ENCODE measurements at places on chromosomes 2 and 18. TPM values are rescaled to one million over a fixed set of nuclear protein-coding genes. Genes with fewer than 3 reads are reported as not detected.

HOXD13 gene
- total RNA-seq, result 2.1 TPM

DQX1 gene
- total RNA-seq, result not detected

RESP18 gene
- total RNA-seq, result not detected

GRCh38 chr2:98212092-98213000, 125.4 kb downstream of the VWA3B start:
- DNase-seq, result no peak

DNA sequence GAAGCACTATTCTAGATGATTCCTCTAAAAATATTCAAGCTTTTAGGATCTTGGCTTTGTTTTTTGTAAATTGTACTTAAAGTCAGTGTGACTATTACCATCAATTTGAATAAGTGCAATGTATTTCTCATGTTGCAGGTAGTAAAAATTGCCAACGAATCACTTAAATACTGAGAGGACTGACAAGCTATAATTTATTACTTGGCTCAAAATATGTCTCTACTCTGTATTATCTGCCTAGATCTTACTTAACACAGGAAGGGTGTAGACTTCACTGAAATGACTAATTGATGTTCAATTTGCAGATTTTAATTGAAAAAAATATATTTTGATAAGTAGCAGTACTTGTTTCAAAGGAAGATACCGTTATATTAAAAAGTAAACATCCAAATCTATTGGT, 202.3 kb downstream of the SLC8A1 start:
- no peak for DNase-seq

GRCh38 chr2:210611466-210611865, 55.1 kb downstream of the CPS1 start:
- no peak for DNase-seq

Data from M059J (cell line).